Esophagus muscularis mucosa (tissue), 4 donors: ENCODE measurements at places on chromosomes 6 and 20. TPM values are rescaled to one million over a fixed set of nuclear protein-coding genes. Genes with fewer than 3 reads are reported as not detected.

Gene PEX7
- total RNA-seq = 6.1 TPM

Gene TREML2
- total RNA-seq = not detected

Gene PI3
- total RNA-seq = not detected

Gene BRD2
- 107 TPM for total RNA-seq

Gene BACH2
- total RNA-seq = 6.0 TPM

- peaks cover 66% of the 10 kb centered on the region for H3K36me3 ChIP-seq
- H3K4me3 ChIP-seq = no peak overlapping the region
- DNase-seq = peak; percentile 19
- H3K27me3 ChIP-seq = no peaks in the 10 kb centered on the region
- peak overlapping the region; percentile 51 for H3K27ac ChIP-seq
These were observed 152.8 kb upstream of the RIPOR2 start for GRCh38 chr6:25088513-25088912.

DNA sequence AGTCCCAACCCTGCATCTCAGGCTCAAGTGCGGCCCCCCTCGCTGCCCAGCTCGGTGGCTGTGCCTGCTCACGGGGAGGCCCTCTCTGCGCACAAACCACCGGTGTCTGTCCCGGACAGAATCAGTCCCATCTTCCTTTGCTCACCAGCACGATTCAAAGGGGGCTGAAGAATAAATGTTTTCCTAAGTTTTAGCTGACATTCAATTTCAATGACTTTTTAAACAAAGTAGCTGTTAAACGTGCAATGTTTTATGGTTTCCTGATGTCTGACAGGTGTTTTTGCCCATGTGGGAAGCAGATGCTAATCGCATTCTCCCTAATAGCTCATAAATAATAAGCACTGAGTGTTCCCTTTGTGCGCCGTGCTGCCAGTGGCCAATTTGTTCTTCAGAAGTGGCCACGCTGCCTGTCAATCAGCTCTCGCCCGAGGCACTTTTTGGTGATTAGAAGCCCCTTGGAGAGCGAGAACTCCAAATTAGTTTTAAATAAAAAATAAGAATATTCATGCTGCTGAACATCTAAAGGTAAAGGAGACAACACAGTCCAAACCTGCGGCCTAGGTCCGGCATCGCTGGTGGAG lies 26.3 kb downstream of the BHLHE23 start:
- no peak overlapping the region for H3K4me3 ChIP-seq
- no peak overlapping the region for H3K27ac ChIP-seq
- H3K27me3 ChIP-seq = peaks cover 100% of the 10 kb centered on the region
- DNase-seq = no peak
- no peaks in the 10 kb centered on the region for H3K4me1 ChIP-seq

GRCh38 chr6:71320041-71320440 lies 31.4 kb downstream of the OGFRL1 start:
- H3K4me1 ChIP-seq = no peaks in the 10 kb centered on the region
- no peak for DNase-seq
- H3K36me3 ChIP-seq = no peaks in the 10 kb centered on the region
- no peak overlapping the region for H3K4me3 ChIP-seq

GRCh38 chr20:32158943-32159660 lies 48.4 kb downstream of the PLAGL2 start:
- no peaks in the 10 kb centered on the region for H3K27me3 ChIP-seq
- no peak overlapping the region for H3K27ac ChIP-seq
- H3K4me1 ChIP-seq = peaks cover 14% of the 10 kb centered on the region
- peaks cover 89% of the 10 kb centered on the region for H3K36me3 ChIP-seq
- DNase-seq = no peak

- no peak overlapping the region for H3K4me3 ChIP-seq
- H3K36me3 ChIP-seq = no peaks in the 10 kb centered on the region
- H3K27ac ChIP-seq = no peak overlapping the region
- no peaks in the 10 kb centered on the region for H3K4me1 ChIP-seq
- no peak for DNase-seq
- no peaks in the 10 kb centered on the region for H3K27me3 ChIP-seq
These were observed 31.7 kb downstream of the MOXD1 start for GRCh38 chr6:132369526-132369925.

DNA sequence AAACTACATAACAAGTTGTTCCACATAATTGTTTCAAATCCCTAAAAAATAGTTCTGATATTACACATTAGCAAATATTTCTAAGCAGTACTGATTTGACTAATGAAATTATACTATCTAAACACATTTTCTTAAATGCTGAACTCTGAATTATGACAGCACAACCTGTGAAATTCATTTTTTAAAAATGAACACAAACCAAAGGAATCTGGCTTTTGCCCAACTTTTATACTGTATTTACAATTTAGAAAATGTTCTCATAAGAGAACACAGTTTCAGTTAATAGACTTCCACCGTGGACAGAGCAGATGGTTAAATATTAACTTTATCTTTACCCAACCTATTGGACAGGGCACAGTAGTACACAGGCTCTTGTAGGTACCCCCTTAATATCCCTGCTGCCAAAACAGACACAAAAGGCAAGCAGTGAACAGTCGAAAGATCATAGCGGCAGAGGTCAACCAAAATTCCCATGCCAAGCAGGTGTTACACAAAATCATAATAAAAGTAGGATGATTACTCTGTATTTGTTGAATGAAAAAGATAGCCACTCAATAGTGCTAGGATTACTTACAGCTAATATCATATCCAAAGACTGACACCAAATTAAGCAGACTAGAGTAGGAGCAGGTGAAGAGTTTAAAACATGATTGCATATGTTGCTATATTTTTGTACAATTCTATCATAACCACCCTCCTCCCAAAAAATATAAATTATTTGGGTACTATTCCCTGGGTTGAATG lies 122.5 kb downstream of the RNGTT start:
- H3K4me1 ChIP-seq = no peaks in the 10 kb centered on the region
- H3K4me3 ChIP-seq = no peak overlapping the region
- H3K27ac ChIP-seq = peak overlapping the region; percentile 42
- H3K36me3 ChIP-seq = peaks cover 3% of the 10 kb centered on the region

DNA sequence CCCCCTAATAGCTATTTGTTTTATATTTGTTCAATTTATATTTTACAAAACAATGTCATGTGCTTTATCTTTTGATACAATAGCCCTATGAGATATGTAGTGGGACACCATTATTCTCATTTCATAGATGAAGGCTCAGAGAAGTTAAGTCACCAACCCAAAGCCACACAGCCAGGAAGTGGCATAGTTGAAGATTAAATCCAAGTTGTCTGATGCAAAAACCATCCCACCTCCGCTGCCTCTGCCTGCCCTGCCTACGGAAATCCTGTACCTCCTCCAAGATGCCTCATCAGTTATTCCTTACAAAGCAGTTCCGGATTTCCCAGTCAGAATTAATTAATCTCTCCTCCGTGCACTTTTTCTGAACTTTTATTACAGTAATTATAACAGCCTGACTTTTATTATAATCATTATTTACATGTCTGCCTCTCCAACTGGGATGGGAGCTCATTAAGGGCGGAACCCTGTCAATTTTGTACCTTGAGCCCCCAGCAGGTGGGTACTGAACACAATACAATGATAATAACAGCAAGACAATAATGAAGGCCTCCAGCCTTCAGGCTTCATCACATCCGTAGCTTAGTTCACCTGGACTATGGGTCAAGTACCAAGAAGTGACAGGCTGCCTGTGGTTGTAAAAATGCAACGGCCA lies 54.7 kb downstream of the LRFN2 start:
- H3K27ac ChIP-seq = no peak overlapping the region
- H3K4me1 ChIP-seq = no peaks in the 10 kb centered on the region
- peaks cover 2% of the 10 kb centered on the region for H3K27me3 ChIP-seq

DNA sequence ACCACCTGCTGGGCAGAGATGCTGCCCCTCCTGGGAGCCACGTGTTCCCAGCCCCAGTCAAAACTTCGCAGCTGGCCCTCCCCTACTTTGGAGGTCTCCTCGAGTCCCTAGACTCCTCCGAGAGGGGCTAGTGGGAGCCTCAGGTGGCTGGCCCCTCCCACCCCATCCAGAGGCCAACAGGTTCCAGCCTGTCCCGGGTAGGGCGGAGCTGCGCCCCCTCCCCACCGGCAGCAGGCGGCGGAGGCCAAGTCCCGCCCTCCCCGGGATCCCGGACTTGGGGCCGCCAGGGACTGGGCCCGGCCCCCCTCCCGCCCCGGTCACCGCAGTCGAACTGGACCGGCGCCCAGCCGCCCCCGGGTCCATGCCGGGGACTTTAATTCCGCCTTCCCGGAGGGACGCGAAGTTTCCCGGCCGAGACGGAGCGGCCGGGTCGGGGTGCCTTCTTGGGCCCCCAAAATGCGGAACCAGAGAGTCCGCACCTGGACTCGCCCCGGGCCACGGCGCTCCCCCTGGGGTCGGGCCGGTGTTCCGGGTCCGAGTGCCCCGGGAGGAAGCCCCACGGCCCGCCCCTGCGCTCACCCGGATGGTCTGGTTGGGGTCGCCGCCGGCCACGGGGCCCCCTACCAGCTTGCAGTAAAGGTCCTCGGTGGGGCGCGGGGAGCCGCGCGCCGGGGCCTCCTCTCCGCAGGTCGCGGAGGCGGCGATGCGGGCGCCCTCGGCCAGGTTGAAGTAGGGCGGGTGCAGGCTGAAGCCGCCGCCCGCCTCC lies 559 bp downstream of the LAMA5 start:
- H3K4me3 ChIP-seq = peak overlapping the region; percentile 87
- peaks cover 9% of the 10 kb centered on the region for H3K36me3 ChIP-seq
- DNase-seq = no peak
- H3K27me3 ChIP-seq = no peaks in the 10 kb centered on the region
- H3K4me1 ChIP-seq = peaks cover 100% of the 10 kb centered on the region

DNA sequence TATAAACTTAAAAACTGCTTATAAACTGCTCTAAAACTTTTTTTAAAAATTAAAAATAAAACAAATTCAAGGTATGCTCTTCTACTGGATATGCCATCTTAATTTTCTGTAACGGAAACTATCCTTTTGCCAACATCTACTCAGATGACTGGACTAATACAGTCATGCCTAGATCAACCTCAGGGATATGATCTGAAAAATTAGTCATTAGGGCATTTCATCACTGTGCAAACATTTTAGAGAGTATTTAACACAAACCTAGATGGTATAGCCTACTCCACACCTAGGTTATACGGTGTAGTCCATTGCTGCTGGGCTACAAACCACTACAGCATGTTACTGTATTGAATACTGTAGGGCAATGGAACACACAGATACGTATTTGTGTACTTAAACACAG lies 64.8 kb downstream of the TRIM27 start:
- no peak for DNase-seq
- no peak overlapping the region for H3K27ac ChIP-seq
- no peak overlapping the region for H3K4me3 ChIP-seq
- no peaks in the 10 kb centered on the region for H3K27me3 ChIP-seq
- H3K36me3 ChIP-seq = no peaks in the 10 kb centered on the region

DNA sequence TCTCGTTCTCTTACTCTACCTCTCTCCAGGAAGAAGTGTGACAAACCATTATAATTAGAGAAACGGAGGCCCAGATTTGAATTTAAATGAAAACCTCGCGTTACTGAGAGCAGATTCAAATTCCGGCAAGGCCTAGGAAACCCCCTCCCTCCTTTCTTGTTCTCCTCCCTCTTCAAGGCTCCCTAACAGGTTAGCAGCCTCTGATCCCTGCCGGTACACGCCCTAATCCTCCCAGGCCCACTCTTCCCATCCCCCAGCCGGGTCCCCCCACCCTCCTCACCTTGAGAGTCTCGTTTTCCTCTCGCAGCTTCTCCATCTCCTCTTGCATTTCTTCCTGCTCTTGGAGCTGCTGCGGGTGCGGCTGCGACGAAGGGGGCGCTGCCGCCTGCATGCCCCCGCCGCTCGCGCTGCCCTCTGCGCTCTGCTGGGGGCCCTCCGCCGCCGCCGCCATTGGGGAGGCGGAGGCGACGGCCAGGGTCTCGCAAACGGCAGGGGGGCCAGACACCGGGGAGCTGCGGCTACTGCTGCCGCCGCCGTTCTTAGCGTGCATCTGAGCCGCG lies 3.8 kb downstream of the MTCL3 start:
- peak overlapping the region; percentile 44 for H3K27ac ChIP-seq
- H3K4me1 ChIP-seq = peaks cover 39% of the 10 kb centered on the region
- no peak for DNase-seq
- peaks cover 27% of the 10 kb centered on the region for H3K27me3 ChIP-seq
- H3K36me3 ChIP-seq = no peaks in the 10 kb centered on the region

- H3K27me3 ChIP-seq = no peaks in the 10 kb centered on the region
- H3K27ac ChIP-seq = peak overlapping the region; percentile 95
- no peaks in the 10 kb centered on the region for H3K36me3 ChIP-seq
- peak; percentile 98 for DNase-seq
These were observed 28.5 kb downstream of the TRIM27 start for GRCh38 chr6:28895131-28895812.

GRCh38 chr20:41134362-41135186 lies 2.8 kb upstream of the PLCG1 start:
- H3K36me3 ChIP-seq = no peaks in the 10 kb centered on the region
- H3K27ac ChIP-seq = no peak overlapping the region
- no peaks in the 10 kb centered on the region for H3K27me3 ChIP-seq
- peaks cover 37% of the 10 kb centered on the region for H3K4me1 ChIP-seq

DNA sequence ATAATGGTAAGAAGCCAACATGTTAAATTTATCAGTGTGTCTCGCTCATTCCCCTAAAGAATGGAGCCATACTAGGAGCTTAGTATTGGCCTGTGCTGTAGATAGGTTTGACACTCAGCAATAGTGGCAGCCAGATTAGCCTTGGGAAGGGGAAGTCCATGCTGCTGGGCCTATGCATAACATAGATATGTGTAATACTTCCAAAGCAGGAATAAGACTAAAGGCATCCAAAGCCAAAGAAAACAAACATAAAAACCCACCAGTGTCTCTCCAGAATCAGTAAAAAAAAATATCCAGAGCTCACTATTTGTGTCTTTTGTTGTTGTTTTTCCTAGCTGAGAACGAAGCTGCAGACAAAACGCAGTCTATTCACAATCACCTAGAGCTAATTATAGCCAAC lies 104.2 kb upstream of the STXBP5 start:
- H3K4me1 ChIP-seq = no peaks in the 10 kb centered on the region
- H3K27ac ChIP-seq = no peak overlapping the region
- no peak overlapping the region for H3K4me3 ChIP-seq
- H3K36me3 ChIP-seq = no peaks in the 10 kb centered on the region
- no peaks in the 10 kb centered on the region for H3K27me3 ChIP-seq

- DNase-seq = no peak
- H3K27me3 ChIP-seq = no peaks in the 10 kb centered on the region
- no peaks in the 10 kb centered on the region for H3K36me3 ChIP-seq
- no peak overlapping the region for H3K27ac ChIP-seq
These were observed 348.9 kb upstream of the MARCKS start for GRCh38 chr6:113508249-113508648.

GRCh38 chr6:155309150-155309549 lies 5.1 kb downstream of the TFB1M start:
- H3K27ac ChIP-seq = no peak overlapping the region
- DNase-seq = no peak
- H3K27me3 ChIP-seq = no peaks in the 10 kb centered on the region
- H3K4me3 ChIP-seq = no peak overlapping the region
- peaks cover 11% of the 10 kb centered on the region for H3K4me1 ChIP-seq
